ENCODE measurements at places on chromosomes 12 and 14.

DNA sequence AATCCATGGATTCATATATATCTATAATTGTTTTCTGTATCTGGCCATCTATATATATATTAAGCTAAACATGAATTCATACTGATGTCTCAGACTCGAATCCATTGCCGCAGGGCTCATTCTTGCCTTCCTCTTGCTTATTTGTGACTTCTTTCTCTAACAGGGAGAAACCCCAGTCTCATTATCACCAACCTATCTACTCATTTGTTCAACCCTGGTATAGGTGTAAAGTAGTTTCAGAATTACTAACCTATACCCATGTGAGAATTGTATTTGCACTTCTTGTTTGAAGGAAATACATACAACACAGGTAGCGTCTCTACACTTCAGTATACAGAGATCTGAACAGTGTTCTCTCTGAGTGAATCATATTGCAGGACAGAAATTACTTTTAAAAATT is 77.7 kb downstream of the PTPN11 start:
- no peak for DNase-seq

DNA sequence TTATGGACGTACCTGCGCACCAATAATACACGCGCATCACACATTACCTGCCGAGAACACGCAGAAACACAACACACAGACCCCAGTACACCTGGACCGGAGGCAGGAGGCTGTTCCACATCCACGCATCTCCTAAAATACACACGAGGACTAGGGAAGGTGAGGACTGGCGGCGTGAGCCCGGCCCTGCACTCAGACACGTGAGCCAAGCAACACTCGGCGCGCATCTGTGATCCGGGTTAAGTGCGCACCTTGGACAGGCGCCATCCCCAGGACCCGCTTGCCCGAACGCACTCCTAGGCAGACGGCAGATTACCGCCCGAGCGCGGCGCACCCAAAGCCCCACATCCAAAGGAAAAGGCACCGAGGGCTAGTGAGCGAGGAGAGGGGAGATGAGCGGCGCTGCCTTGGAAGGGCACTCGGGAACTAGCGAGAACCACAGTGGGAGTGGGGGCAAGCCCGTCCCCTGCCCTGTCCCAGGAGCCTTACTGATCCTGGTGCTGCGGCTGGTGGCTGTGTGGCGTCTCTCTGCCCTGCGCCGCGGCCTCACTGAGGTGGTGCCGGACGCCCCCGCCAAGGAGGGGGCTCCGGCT is 417 bp downstream of the GLS2 start:
- DNase-seq = no peak

- no peak for DNase-seq
Measured at GRCh38 chr12:103301642-103302591, 193.9 kb downstream of the C12orf42 start.

DNA sequence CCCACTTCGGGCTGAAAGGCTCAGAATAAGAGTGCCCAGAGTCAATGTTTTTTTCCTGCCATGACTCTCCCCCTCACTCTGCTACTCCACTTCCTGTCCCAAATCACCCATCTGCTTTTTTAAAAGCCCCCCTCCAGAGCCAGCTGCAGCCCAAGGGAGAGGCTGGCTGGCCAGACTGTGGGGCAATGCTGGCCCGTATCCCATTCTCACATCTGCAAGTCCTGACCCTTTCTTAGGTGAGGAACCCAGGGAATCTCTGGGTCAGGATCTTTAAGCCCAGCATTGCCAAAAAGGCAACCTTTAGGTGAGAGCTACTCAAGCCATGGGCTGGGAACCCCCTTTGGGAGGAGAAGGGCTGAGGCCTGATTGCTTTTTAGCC is 1.7 kb upstream of the ITGA5 start:
- DNase-seq = no peak

GRCh38 chr14:43786066-43786762 is 720.9 kb downstream of the FSCB start:
- no peak for DNase-seq

DNA sequence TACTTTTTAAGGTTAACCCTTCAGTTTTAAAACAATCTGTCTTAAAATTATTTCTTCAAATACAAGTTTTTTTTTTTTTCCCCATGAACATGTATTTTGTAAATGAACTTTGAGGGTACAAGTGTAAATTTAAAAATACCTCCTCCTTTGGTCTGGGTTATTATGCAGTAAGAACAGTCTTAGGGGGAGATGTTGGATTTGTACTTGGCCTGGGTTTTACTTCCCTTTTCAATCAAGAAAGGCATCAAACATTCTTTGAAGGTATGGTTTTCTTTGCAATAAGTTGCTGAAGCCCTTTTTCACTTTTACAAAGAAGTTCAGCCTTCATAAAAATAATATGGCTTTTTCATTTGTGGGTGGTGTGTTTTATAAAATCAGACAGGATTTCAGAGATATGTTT is 20.5 kb downstream of the WBP11 start:
- no peak for DNase-seq

- DNase-seq = no peak
Measured at GRCh38 chr12:75622492-75622891, 111.1 kb upstream of the KRR1 start.

DNA sequence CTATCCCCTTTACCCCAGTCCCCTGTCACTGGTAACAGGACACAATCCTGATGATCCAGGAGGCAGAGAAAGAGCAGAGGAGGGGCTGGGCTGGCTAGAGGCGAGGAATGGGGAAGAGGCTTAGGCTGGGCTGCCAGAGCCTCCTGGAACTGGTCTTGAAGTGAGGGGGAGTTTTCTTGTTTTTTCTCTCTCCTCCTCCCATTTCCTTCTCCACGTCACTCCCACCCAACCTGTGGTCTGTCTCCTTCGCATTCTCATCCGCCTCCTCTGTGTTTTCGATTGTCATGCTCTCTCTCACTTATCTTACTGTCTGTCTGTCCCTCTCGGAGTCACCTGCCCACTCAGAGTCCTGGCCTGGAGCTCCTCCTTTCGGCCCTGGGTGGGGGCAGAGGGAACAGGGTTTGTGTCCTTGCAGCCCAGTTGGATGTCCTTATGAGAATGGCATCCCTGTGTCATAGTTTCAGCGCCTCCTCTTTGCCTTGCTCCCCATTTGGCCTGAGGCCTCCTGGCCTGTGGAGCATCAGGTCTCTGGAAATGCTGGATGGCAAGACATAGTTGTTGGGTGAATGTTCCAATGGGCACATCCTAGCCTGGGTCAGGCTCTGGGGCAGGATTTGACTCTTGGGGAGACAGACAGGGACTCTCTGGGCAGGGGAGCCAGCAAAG is 3.4 kb upstream of the KRT80 start:
- DNase-seq = no peak

- DNase-seq = no peak
Measured at GRCh38 chr12:66898700-66899469, 220.0 kb upstream of the GRIP1 start.

All from esophagus squamous epithelium (tissue), 5 donors.